Bone marrow (tissue), 2 donors: ENCODE measurements at places on chromosomes 5 and 9.

- DNase-seq, result no peak
Measured at GRCh38 chr5:117657541-117657940, 1082.9 kb upstream of the SEMA6A start.

DNA sequence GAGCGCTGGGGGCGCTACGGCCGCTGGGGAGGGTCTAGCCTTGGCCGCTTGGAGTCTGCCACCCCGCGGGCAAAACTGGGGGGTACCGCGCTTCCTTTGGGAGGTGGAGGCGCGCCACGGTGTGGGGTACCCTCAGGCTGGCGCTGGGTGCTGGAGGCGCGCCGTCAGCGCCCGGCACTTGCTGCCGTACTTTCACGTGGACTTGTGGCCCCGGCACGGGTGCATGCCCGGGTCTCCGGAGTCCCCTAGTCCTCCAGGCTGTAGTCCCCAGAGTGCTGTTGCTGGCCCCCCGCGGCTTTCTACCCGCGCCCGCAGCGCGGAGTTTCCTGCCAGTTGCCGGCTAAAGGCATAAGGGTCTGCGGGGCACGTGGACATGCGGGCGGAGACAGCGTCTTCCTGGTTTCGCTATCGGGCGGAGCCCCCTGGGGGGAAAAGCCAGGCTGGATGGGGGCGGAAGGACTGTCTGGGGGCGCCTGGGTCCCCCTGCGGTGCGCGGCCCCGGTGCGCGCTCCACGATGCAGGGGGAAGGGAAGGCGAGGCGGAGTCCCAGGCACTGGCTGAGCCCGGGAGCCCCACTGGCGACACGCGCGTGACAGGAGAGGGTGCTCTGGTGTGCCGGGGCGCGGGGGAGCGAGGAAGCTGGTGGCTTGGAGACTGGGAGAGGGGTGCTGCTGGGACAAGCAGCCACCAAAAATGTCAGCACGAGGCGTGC lies 666 bp downstream of the PPARGC1B start:
- peak; percentile 54 for DNase-seq

DNA sequence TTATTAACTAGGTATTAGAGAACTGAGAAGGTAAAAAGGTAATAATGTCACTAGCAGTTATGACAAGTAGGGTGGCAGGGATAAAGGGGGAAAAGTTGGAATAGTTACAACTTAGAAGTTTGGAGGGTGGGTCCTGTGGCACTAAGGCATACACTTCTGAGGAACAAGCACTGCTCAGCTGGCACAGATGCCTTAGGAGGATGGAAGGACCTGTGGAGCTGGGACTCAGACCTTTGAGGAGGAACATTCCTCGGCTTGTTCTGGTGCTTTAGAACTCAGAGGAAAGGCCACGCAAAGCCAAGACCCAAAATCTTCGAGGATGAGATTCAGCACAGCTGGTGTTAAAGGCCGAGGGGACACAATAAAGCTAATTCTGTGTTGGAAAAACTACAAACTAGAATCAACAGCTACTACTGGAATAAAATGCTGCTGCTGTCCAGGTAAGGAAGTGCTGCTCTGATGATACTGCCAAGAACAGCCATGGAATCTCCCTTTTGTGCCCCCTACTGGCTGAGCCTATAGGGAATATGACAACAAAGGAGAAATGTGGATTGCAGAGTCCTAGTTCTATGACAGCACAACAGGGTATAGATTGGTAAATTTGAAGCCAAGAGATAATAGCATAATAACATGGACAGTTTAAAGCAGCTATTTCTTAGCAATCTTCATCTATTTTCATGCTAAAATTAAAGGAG lies 126.7 kb downstream of the SLC25A46 start:
- DNase-seq, result no peak

DNA sequence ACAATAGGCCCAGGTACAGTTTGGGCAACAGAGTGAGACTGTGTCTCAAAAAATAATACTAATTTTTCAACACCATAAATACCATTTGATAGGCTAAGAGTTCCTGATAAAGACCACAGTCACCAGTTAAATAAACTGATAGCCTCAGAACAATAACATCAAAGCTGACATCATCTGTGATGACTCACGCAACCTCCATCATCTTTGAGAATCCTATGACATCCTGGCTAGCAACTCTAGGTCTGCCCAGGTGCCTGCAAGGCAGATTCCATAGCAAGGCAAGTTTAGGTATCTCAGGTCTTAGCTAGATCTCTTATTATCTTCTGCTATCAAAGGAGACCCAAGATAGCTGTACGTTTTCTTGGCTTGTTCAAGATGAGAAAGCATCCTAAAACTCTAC lies 30.5 kb upstream of the UBAP2 start:
- DNase-seq, result no peak

DNA sequence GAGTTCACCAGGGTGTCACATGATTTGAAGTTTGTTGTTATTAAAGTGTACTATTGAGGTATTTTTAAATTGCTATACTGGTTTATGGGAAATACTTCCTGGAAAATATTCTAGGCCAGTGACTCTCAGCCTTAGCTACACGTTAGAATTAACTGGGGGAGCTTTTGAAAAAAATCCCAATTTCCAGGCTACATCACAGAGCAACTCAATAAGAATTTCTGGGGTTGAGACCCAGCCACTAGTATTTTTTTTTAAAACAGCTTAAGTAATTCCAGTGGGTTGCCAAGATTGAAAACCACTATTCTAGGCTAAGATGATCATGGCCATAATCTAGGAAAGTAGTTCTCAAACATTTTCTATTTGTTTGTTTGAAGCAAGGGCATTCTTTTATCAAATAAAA lies 142.9 kb upstream of the GRIA1 start:
- no peak for DNase-seq
